Putamen (tissue), 1 donor: ENCODE measurements at places on chromosomes 7 and 10.

- DNase-seq: no peak
Observed at GRCh38 chr7:133349101-133349500, 96.2 kb downstream of the EXOC4 start.

DNA sequence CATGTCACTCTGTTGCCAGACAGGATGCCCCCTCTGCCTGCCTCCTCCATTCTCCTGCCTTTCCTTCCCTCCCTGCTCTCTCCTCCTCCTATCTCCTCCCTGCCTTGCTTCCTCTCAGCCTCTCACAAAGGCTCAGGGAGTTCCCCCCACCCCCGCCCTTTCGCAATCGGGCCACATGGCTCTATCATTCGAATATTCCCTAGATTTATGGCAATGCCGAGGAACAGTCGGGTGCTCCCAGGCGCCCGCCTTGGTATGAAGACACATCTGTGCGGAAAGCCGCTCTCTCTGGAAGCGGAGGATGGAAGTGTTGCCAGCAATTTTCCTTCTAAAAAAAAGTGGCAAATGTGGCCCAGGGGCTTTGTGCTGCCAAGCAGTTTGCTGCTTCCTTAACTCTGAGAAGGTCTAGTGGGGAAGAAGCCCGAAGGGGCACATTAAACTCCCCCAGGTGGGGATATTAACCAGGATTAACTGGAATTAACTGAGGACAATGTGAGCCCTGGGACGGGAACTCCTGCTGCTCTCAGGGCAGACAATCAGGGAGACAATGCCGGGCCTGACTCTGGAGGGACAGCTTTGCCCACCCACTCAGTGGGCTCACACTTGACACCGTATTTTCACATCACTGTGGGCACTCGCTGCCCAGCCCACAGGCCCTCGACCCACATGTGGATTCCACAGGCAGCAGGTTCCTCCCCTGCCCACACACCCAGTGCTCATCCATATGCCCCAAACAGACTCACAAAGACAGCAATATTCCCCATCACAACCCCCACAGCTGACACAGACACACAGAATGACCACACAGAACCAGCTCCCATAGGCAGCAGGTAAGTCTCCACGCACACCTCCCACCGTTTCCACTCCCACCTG lies 88.4 kb upstream of the SMNDC1 start:
- DNase-seq: peak; percentile 22

DNA sequence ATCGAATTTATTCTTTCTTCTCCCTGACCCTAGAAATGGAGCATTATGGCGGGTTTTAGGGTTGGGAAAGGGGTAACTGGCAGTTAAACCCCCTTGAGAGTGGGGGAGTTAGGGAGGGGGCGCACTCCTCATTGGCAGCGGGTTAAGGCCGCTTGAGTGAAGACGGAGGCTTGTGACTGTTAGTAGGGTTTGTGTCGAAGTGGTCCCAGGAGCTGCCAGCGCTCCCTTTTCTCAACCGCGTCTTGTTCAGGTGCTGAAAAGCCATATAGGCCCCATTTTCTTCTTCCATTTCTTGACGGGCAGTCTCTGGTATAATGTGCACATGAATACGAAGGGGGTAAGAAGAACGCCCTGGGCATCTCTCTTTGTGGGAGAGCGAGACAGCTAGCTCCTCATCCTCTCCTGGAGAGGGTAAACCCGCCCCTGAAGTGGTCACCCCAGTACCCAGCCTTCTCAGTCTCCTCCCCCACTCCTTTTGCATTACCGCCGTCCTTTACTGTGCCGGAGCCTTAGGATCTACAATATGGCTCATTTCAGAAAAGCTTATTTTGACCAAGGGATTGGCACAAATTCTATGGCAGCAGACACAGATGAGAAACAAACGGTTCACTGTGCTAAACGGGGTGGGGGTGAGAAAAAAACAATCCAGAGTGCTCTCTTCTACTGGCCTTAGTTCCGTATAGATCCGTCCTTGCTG lies 836 bp downstream of the KMT2E start:
- DNase-seq: peak; percentile 67

DNA sequence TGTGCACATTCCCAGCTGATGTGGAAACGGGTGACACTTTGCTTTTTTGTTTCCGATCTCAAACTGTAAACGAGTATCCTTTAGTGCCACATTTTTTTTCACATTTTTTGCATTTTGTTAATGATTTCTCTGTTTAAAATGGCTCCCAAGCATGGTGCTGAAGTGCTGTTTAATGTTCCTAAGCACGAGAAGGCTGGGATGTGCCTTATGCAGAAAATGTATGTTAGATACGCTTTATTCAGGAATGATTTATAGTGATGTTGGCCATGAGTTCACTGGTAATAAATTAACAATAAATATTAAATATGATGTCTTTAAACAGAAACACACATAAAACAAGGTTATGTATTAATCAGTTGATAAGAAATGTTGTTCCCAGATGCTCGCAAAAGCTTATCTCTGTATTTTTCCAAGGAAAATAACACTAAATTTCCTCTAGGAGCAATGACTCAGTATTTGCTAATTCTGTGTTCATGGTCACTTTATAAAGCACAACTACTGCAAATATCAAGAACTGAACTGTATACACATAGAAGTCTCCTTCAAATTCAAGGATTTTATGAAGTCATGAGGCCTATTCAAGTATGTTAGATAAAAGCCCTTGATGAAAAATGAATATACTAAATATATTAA lies 305.9 kb upstream of the SMIM30 start:
- no peak for DNase-seq

GRCh38 chr7:55409482-55410225 lies 44.5 kb downstream of the LANCL2 start:
- DNase-seq: no peak

GRCh38 chr7:139822855-139823254 lies 6.2 kb upstream of the TBXAS1 start:
- no peak for DNase-seq

GRCh38 chr7:105178928-105179541 lies 165.0 kb downstream of the KMT2E start:
- DNase-seq: no peak

DNA sequence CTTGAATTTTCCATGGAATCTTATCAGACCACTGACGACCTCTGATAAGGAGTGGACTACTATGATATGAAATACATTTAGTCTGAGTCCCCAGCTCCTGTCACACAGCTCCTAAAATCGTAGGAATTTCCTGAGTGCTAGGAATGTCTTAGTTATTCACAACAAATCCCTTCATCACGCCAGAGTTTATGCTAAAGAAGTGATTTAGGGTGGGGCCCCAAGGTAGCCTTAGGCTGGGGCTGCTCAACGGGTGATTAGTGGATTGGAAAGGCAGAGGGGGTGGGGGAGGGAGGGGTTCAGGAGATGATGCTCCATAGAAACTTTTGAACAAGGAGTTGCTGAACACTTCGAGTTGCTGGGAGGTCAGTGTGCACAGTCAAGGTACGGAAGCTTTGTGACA lies 7.0 kb upstream of the TET1 start:
- no peak for DNase-seq
